ENCODE measurements at places on chromosomes 3 and 15.

DNA sequence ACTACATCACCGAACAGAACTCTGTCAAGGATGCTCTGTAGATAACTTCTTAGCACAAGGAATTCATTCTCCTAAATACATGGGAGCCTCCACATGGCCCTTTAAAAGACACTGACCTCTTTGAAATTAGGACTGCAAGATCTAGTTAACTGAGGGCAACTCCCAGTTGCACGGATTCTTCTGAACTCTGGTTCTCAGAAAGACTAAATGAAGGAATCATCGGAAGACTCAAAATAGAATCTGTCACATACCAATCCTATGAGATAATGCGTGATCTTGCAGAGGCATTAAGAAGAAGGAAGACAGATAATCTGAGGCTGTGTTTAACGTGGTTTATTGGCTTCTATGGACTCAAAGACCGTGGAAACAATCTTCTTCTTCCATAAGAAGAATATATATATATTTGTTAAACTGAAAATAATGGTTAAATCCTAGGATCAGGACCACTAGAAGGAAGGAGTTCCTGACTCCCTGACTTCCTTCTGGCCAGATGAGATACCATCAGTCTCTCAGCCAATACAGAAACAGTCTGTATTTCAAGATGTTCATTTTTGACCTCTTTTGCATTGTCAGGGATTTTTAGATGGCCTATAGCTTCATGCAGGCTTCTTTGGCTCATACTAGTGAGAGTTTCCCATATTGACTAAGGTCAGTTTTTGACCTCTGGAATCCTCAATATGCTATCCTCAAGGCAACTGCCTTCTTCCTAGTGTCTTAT is 33.9 kb upstream of the TBC1D23 start:
- H3K27me3 ChIP-seq: no peaks in the 10 kb centered on the region
- H3K27ac ChIP-seq: no peak overlapping the region
- H3K4me1 ChIP-seq: no peaks in the 10 kb centered on the region
- H3K36me3 ChIP-seq: no peaks in the 10 kb centered on the region
- DNase-seq: no peak

DNA sequence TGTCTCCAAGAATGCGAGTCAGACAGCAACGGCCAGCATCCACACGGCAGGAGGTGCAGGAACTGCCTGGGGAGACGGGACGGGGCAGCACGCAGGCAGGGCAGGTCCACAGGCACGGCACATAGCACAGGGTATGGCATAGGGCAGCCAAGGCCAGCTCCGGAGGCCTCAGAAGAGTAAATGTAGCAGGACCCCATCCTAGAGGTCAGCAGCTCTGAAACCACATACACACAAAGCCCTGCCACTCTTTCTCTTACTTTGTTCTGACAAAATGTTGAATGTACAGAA is 26.9 kb downstream of the ZXDC start:
- peaks cover 31% of the 10 kb centered on the region for H3K36me3 ChIP-seq
- no peak overlapping the region for H3K27ac ChIP-seq
- H3K4me3 ChIP-seq: no peak overlapping the region

GRCh38 chr15:48402427-48403177 is 71.4 kb downstream of the DUT start:
- H3K27ac ChIP-seq: no peak overlapping the region
- no peaks in the 10 kb centered on the region for H3K4me1 ChIP-seq
- no peaks in the 10 kb centered on the region for H3K27me3 ChIP-seq
- DNase-seq: no peak
- H3K36me3 ChIP-seq: no peaks in the 10 kb centered on the region
- no peak overlapping the region for H3K4me3 ChIP-seq

- no peak overlapping the region for H3K4me3 ChIP-seq
- no peaks in the 10 kb centered on the region for H3K4me1 ChIP-seq
- no peaks in the 10 kb centered on the region for H3K27me3 ChIP-seq
- H3K36me3 ChIP-seq: no peaks in the 10 kb centered on the region
These were observed 382.9 kb downstream of the GABRG3 start for GRCh38 chr15:27353856-27354255.

GRCh38 chr15:88393719-88394519 is 73.3 kb downstream of the MRPL46 start:
- no peak overlapping the region for H3K27ac ChIP-seq
- no peaks in the 10 kb centered on the region for H3K4me1 ChIP-seq
- DNase-seq: no peak
- H3K36me3 ChIP-seq: no peaks in the 10 kb centered on the region

- no peak overlapping the region for H3K4me3 ChIP-seq
- H3K27me3 ChIP-seq: no peaks in the 10 kb centered on the region
- H3K27ac ChIP-seq: no peak overlapping the region
- H3K4me1 ChIP-seq: no peaks in the 10 kb centered on the region
These were observed 19.6 kb downstream of the DUOX2 start for GRCh38 chr15:45094358-45094730.

DNA sequence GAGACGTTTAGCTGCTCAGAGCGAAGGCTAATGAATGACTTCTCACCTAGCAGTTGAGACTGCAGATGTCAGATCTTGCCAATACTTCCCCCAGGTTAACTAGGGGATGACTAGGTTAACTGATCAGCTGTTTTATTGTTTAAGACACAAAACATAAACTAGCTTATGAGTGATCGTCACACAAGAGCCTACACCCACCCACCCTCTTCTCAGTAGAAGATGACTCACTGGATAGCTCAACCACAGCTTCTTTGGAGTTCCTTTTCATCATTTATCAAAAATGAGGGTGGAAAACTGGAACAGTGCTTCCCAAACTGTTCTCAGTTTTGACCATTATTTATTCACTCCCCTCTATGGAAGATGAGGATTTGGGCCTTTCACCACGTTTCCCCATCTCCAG is 25.2 kb downstream of the GASK1A start:
- no peak for DNase-seq
- no peaks in the 10 kb centered on the region for H3K27me3 ChIP-seq
- H3K4me3 ChIP-seq: no peak overlapping the region

DNA sequence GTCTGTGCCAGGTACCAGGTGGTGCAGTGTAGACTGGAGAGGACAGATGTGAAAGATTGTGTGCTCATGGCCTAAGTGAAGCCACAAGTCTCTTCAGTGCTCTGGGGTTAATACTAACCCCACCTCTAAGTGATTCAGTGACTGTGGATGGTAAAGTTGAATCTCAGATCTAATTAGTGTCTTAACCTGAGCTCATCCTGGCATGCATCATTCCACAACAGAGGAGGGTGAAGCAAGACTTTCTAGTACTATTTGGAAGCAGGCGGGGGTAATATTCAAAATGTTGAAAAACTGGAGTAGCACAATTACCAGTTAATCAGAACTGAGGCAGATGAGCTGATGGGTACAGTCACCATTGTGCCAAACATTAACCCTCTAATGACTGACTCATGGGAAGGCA is 2.8 kb upstream of the MESD start:
- DNase-seq: no peak
- no peaks in the 10 kb centered on the region for H3K36me3 ChIP-seq
- H3K27ac ChIP-seq: peak overlapping the region; percentile 7
- H3K4me3 ChIP-seq: no peak overlapping the region
- H3K4me1 ChIP-seq: peaks cover 16% of the 10 kb centered on the region
- no peaks in the 10 kb centered on the region for H3K27me3 ChIP-seq

All from esophagus squamous epithelium (tissue), 5 donors.